ENCODE measurements at places on chromosomes 3 and 15. TPM values are rescaled to one million over a fixed set of nuclear protein-coding genes. Genes with fewer than 3 reads are reported as not detected.

The ARF4 gene
- 51.3 TPM for total RNA-seq

The SNX4 gene
- 37.9 TPM for total RNA-seq

The VIPR1 gene
- total RNA-seq = 0.14 TPM

The PIERCE2 gene
- total RNA-seq = not detected

The SLC26A6 gene
- total RNA-seq = 59.0 TPM

The PP2D1 gene
- total RNA-seq = not detected

The PLD1 gene
- total RNA-seq = 2.0 TPM

DNA sequence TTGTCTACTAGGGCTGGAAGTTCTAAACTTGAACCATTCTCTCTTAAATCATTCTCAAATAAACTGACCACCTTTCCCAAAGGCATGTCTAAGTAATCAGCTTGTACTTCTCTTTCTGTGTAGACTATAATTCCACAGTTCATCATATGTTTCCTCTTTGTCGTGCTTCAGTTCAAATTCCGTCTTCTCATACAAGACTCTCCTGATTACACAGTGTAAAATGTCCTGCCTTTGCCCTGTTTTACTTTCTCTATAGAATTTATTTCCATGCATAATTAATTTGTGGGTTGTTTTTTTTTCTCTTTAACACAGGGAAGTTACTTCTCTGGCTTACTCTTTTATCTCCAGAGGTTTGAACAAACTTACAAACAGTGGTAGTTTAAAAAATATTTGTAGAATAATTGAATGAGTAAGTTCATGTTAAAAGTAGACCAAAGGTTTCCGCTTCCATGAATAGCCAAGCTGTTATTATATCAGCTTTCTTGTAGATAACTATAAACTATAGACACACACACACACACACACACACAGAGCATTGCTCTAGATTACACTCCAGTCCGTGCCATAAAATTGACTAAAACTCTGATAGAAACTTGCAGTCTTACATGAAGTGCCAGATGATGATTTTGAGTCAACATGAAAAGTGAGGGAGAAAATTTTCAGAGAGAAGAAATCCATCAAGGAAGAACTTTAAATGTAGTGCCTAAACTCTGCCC lies 119.0 kb downstream of the SUCNR1 start:
- H3K27ac ChIP-seq = no peak overlapping the region
- H3K4me1 ChIP-seq = no peaks in the 10 kb centered on the region
- no peaks in the 10 kb centered on the region for H3K36me3 ChIP-seq
- peaks cover 14% of the 10 kb centered on the region for H3K27me3 ChIP-seq
- no peak overlapping the region for H3K4me3 ChIP-seq

DNA sequence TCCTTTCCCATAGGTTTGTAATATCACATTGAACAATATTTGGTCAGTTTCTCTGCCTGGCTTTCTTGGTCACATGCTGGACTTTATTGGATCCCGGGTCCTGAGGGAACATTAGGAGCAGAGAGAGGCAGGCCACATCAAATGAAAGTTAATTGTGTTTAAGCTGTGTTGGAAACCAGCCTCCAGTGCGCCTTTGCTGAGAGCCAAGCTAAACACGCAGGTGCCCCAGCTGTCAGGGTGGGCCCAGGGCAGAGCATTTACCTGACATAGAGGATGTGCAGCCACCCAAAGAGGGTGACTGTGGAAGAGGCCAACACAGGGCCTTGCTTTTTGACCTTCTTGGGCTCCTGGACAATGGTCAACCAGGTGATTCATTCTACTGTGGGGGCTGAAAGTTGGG lies 149.3 kb downstream of the EBLN2 start:
- no peaks in the 10 kb centered on the region for H3K36me3 ChIP-seq
- H3K27ac ChIP-seq = no peak overlapping the region
- no peaks in the 10 kb centered on the region for H3K27me3 ChIP-seq
- no peak for DNase-seq

DNA sequence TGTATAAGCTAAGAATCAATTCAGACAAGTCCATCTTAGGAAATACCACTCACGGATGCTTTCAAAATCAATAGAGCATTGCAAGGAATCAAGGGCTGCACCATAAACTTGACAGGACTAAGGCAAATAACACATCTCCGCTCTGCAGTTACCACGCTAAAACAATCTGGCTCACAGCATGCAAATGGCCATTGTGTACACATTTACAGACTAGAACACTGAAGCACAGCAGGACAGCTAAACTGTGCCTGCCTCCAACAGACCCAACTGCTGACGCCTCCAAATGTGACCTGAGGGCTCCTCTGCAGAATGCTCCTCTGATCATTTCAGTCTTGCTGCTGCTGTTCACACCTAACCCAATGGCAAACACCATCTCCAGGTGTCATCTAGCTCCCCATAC lies 104.3 kb downstream of the MEX3B start:
- no peak for DNase-seq
- H3K4me1 ChIP-seq = no peaks in the 10 kb centered on the region
- H3K27me3 ChIP-seq = peaks cover 3% of the 10 kb centered on the region
- no peaks in the 10 kb centered on the region for H3K36me3 ChIP-seq
- H3K27ac ChIP-seq = no peak overlapping the region
- H3K4me3 ChIP-seq = no peak overlapping the region

DNA sequence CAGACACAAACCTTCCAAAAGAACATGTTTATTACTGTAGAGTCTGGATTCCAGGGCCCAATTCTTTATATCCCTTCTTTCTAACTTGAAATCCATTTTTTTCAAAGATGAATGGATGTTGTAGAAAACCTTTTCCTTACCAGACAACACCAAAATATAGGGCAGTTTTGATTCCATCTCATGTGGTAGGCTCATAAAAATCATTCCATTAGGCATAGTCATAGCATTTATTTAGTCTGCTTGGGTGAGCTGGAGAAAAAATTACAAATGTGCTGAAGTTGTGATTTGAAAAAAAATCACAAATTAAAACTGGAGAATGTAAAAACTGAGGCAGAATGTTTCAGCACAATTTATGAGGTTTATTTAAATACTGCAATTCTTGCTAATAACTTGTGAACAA lies 199.3 kb upstream of the TBC1D5 start:
- no peak overlapping the region for H3K27ac ChIP-seq
- DNase-seq = no peak
- H3K36me3 ChIP-seq = no peaks in the 10 kb centered on the region
- no peak overlapping the region for H3K4me3 ChIP-seq
- no peaks in the 10 kb centered on the region for H3K4me1 ChIP-seq
- peaks cover 51% of the 10 kb centered on the region for H3K27me3 ChIP-seq

DNA sequence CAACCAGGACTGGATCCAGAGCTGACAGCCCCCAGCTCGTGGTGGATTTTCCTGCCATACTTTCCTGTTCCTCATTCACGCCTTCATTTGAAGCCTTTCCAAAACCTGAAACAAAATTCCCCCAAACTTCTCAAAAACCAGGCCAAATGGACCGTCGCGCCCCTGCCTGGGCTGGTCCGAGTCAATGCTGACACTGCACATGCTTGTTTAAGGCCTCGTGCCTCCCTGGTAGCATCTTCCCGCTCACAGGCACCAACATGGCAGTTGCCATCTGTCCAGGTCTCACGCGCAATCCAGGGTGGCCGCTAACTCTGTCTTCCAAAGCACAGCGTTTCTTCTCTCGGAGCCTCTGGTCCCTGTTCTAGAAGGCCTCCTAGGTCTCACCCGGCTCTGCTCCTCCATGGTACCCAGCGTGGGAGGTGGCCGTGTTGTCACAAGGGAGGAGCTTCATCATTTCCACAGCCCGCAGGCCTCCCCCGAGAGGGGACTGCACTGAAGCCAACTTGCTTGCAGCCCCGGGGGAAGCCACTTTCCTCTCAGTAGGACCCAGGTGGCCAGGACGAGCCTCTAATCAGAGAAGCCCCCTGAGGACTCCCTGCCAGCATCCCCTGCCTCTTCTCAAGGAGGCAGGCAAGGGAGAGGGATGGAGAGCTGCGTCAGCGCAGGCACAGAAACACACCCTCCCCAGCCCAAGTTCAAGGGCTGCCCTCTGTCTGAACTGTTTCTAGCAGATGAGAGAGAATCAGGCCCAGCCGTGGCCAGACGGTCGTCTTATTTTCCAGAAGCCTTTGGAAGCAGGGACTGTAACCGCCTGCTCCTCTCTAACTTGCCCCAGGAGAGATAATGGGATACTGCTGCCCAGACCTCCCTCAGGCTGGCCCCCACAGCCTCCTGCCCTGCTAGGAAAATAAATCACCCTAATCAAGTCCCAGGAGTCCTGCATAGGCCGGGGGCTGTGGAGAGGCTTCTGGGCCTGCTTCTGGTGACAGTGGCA lies 152.8 kb upstream of the TLE3 start:
- H3K4me3 ChIP-seq = no peak overlapping the region
- H3K27me3 ChIP-seq = peaks cover 20% of the 10 kb centered on the region
- no peak for DNase-seq
- no peaks in the 10 kb centered on the region for H3K36me3 ChIP-seq
- H3K27ac ChIP-seq = no peak overlapping the region

GRCh38 chr3:155512175-155512866 lies 218.8 kb upstream of the STRIT1 start:
- no peaks in the 10 kb centered on the region for H3K36me3 ChIP-seq
- no peaks in the 10 kb centered on the region for H3K27me3 ChIP-seq
- no peaks in the 10 kb centered on the region for H3K4me1 ChIP-seq

DNA sequence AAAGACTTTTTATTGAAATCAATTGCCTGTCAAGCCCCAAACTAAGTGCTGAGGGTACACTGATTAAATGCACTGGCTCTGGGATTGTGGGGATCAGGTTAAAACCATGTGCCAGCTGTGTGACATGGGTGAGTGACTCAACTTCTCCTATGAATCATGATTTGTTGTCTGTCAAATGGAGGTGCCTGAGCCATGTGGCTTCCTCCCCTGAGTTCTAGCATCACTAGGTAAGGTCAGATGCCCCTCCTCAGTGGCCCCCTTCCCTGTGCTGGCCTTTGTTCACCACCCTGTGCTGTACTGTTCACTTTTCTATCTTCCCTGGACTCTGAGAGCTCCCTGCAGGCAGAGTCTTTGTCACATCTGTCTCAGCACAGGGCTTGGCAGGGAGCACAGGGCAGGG lies 43.6 kb upstream of the ATP2B2 start:
- H3K27ac ChIP-seq = no peak overlapping the region
- peaks cover 18% of the 10 kb centered on the region for H3K27me3 ChIP-seq
- H3K4me3 ChIP-seq = no peak overlapping the region
- H3K4me1 ChIP-seq = peaks cover 43% of the 10 kb centered on the region
- peak; percentile 53 for DNase-seq
- no peaks in the 10 kb centered on the region for H3K36me3 ChIP-seq

DNA sequence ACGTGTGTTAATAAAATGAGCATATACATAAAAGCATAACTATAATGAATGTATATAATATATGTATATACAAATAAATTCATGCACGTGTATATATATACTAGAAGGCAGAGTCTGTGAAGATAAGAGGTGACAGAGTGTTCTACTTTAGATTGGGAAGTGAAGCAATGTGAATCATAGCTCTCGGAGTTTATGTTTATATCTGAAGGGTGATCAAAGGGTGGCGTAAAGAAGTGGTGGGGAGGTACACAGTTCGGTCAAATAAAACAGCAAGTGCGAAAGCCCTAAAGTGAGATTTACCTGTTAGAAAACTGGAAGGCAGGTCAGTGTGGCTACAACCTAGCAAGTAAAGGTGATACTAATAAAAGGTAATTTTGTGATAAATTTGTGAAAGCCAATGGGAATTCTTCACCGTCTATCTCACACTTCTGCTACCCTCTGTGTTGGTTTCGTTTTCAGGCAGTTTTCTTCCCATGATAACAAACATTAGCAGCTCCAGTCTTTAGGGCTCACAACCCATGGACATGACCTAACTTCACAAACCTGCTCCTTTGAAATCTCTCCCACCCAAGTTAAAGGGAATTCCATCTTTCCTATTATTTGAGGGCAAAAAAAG lies 46.7 kb upstream of the BCHE start:
- H3K27ac ChIP-seq = no peak overlapping the region
- H3K36me3 ChIP-seq = no peaks in the 10 kb centered on the region
- no peaks in the 10 kb centered on the region for H3K4me1 ChIP-seq
- no peak for DNase-seq
- no peaks in the 10 kb centered on the region for H3K27me3 ChIP-seq
- H3K4me3 ChIP-seq = no peak overlapping the region

- no peak for DNase-seq
- H3K4me3 ChIP-seq = no peak overlapping the region
- no peaks in the 10 kb centered on the region for H3K4me1 ChIP-seq
- no peak overlapping the region for H3K27ac ChIP-seq
- H3K27me3 ChIP-seq = peaks cover 14% of the 10 kb centered on the region
These were observed 32.8 kb downstream of the OSBPL10 start for GRCh38 chr3:31948280-31948679.

DNA sequence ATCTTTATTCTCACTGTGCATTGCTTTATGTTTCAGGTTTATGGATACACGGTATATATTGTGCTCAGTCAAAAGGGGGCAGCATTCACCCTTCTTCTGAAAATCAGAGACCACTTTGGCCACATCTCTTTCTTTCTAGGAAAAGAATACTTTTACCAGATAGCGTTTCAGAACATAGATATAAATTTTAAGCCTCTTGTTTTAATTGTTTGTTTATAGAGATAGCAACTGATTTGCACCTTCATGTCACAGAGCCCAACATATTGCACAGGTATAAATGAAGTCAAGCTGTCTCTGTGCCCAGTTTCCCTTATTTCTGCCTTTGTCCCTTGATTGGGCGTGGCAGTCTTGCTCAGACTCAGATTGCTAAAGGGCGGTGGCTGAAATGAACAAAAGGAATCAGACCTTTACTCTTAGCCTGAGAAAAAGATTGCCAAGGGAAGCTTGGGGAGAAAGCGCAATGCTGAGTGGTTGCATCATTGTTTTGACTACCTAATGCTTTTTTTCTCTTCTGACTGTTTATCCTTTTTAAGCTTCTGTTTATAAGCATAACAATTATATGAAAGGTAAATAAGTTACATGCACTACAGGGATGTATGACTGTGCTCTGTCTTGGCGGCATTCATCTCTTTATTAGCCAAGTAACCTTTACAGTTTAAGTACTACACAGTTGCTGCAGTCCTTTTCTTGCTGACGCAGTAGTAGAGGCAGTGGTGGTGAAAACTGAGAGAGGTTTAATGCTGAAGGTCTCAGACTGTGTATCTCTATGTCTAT lies 70.8 kb upstream of the ZBTB20 start:
- H3K27me3 ChIP-seq = no peaks in the 10 kb centered on the region
- H3K4me3 ChIP-seq = no peak overlapping the region
- H3K27ac ChIP-seq = no peak overlapping the region
- no peaks in the 10 kb centered on the region for H3K36me3 ChIP-seq

- no peak overlapping the region for H3K4me3 ChIP-seq
- no peak for DNase-seq
- no peak overlapping the region for H3K27ac ChIP-seq
- no peaks in the 10 kb centered on the region for H3K27me3 ChIP-seq
These were observed 20.9 kb upstream of the MUC20 start for GRCh38 chr3:195699860-195700259.

- H3K4me3 ChIP-seq = no peak overlapping the region
- no peaks in the 10 kb centered on the region for H3K4me1 ChIP-seq
- no peak for DNase-seq
- no peak overlapping the region for H3K27ac ChIP-seq
- H3K36me3 ChIP-seq = no peaks in the 10 kb centered on the region
These were observed 1006.7 kb downstream of the ROBO2 start for GRCh38 chr3:78046566-78046965.

DNA sequence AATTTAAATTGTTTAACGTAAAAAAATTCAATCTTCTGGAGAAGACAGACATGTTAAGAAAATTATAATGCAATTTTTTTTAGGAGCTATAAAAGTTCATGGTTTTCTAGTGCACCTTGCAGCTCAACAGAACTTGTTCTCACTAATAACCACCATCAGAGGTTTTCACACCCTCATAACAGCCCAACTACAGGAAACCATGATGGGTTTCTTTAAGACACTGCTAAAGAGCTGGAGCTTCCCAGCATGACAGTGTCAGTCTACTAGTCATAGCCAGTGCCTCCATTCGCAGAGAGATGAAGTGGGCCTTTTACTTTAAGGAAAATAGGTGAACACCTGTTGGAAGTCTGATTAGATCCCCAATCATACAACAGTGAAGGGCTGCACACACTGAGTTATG lies 224.1 kb upstream of the TRIM42 start:
- no peak for DNase-seq
- H3K27ac ChIP-seq = no peak overlapping the region
- no peak overlapping the region for H3K4me3 ChIP-seq
- H3K27me3 ChIP-seq = no peaks in the 10 kb centered on the region
- no peaks in the 10 kb centered on the region for H3K36me3 ChIP-seq
